ENCODE measurements at places on chromosomes 7 and 10.

- DNase-seq: no peak
Observed at GRCh38 chr7:32941681-32942414, 15.4 kb upstream of the FKBP9 start.

GRCh38 chr10:116289652-116290051, 16.6 kb upstream of the GFRA1 start:
- DNase-seq: no peak

DNA sequence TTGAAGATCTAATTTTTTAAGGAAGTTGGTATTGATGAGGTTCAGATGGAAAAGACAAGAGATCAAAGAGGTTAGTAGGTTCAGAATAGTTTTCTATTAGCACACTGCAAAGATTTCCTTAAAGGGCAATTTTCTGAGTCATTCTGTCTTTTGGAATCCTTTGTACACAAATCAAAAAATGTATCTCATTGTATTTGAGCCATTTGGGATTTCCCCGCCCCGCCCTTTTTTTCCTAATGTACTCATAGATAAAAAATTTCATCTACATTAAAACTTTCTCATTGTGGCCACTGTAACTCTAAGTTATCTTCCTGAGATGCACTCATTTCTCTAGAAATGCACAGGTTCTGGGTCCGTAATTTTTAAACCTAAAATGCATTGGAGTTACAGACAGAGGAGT, 12.1 kb downstream of the GIMAP6 start:
- no peak for DNase-seq

DNA sequence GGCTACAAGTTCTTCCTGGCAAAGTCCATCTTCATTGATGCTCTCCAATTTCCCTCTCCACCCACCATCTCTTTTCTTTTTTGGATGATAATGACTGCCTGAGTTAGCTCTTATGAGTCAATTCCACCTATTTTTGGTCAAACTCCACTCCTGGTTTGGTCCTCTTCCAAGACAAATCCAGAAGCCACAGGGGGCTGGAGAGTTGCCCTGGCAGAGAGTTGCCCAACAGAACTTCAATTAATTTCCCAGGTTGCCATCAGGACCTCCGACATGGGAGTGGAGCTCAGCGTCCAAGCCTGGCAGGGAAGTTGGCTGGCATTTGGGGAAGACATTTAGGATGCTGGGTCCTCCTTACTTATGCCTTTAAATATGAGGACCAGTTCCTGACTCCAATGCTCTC, 29.2 kb upstream of the KCNMA1 start:
- no peak for DNase-seq

DNA sequence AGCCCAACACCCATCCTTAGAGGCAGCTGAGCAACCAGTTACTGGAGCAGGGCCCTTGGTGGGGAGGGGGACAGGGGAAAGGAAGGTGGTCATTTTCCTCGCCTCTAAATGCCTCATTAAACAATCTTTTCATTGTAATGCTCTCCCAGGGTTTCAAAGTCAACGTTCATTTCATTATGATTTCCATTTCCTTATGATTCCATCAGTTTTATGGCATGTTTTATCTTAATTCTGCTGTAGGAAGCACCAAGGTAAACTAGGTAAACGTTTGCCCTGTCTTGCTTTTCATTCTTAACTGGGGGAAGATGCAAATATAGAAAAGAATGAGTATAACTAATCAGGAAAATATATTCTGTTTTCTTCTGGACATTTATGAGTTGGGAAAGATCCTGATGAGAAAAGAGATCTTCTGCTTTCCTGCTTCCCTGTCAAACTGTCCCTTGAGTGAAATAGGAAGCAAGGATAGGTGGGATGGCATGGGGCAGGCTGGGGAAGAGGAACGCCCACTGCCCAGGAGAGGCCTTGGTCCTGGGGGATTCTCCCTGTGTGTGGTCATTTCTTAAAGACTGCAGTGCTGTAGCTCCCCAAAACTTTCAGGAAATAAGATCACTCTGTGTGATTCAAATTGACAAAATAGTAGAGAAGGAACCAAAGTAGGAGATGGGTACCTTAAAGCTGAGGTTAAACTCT, 20.5 kb upstream of the TMEM236 start:
- DNase-seq: no peak

DNA sequence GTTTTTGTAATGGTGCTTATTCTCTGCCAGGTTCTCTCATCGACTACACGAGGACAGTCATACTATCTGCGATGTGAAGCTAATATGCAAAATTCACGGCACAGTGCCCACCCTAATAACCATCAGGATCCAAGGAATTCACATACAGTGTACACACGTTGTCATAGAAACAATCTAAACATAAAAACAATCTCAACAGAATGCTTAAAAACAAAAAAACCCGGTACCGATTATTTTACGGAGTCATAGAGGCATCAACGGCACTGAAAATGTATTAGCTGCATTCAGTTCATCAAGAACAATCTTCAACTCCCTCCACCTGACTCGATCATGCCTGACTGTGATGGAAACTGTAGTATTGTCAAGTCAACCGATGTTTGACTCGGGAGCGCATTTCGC, 628 bp downstream of the MRPS33 start:
- no peak for DNase-seq

Measured in Jurkat, Clone E6-1 (cell line).